Hepatocyte (in vitro differentiated cells): ENCODE measurements at places on chromosomes 4 and X. TPM values are rescaled to one million over a fixed set of nuclear protein-coding genes. Genes with fewer than 3 reads are reported as not detected.

The XAGE1A gene
- not detected in 2 replicates for total RNA-seq

The LDOC1 gene
- 9.0 and 11.8 TPM in 2 replicates for total RNA-seq

The ACOT9 gene
- total RNA-seq: 26.9 and 38.5 TPM in 2 replicates

The SHISA3 gene
- 0.17 and 1.5 TPM in 2 replicates for total RNA-seq

The GPC3 gene
- 860 and 874 TPM in 2 replicates for total RNA-seq
